ENCODE measurements at places on chromosomes 3 and 15.

GRCh38 chr15:32974691-32975090 is 219.8 kb downstream of the FMN1 start:
- no peak for DNase-seq

- no peak for DNase-seq
These were observed 509.5 kb downstream of the NTRK3 start for GRCh38 chr15:87747087-87747486.

GRCh38 chr15:41980654-41981323 is 8.4 kb upstream of the EHD4 start:
- no peak for DNase-seq

DNA sequence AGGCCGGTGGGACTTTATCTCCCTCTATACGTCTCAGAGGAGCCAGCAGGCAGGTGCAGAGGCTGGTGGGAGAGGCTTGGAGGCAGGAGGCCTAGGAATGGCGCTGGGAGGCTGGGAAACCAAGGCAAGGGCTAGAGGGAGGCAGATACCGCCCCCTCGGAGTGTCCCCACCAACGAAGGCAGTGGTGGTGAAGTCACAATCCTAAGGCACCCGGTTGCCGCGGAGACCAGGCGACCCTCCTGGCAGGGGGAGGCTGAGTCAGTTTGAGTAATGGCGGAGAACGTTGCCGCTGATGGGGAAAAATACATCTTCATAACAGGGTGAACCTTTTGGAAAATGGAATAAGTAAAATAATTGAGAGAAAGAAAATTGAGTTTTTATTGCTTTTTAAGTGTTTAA is 29.9 kb upstream of the CACNA2D2 start:
- no peak for DNase-seq

- DNase-seq: peak; percentile 81
These were observed 37.3 kb downstream of the STARD5 start for GRCh38 chr15:81286621-81287121.

DNA sequence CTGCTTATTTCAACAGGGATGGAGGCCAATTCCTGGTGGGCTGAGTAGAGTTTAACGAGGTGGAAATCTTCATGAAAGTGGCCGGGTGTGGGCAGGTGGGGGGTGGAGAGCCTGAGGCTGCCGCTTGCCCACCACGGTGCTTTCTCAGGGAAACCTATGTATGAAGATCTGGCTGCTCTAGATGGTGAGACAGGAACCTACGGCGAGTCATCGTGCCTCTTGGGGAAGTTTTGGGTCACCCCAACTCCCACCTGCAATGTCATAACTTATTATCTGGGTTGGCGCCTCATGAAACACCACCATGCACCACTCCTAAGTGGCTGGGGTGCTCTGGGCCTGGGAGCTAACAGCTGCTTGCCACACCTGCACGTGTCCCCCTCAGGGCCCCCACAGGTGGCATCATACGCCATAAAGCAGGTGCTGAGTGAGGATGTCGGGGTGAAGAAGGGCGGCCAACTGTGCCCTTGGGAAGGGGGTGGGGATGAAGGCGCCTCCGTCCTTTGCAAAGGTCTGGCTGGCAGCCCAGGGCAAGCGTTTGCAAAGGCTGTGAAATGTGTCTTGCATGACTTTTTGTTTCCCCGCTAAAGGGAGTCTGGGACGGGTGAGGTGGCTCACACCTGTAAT is 27.9 kb upstream of the SNRPA1 start:
- DNase-seq: no peak

DNA sequence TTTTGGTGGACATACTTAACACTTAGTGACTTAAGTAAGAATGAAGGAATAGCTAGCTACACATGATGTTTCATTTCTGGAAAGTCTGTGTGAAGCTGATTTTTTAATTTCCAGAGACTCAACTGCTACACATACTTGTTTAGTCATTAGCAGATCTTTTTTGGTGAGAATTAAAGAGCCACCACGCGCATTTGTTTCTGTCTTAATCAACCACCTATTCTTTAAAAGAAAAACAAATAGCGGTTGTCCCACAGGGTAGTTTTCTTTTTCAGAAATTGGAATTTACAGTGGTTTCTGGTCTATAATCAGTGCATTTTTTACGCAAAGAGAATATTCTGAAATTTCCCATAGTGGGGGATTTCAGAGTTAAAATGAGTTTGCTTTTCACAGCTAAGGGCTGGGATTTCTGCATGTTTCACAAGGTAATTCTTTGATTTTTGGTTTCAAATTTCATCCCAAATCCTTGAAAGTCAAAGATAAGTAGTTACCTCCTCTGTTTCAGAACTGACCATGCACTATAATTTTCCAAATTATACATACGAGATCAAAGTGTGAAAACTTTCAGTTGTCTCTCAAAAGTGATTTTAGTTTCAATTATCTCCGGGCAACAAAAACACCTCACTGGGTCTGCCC is 631.0 kb upstream of the GRM7 start:
- DNase-seq: no peak

GRCh38 chr3:8506571-8507061 is 5.0 kb downstream of the LMCD1 start:
- no peak for DNase-seq

- no peak for DNase-seq
These were observed 28.1 kb downstream of the CLK3 start for GRCh38 chr15:74643665-74644204.

- DNase-seq: no peak
These were observed 207.5 kb upstream of the ADAMTS9 start for GRCh38 chr3:64895106-64895990.

DNA sequence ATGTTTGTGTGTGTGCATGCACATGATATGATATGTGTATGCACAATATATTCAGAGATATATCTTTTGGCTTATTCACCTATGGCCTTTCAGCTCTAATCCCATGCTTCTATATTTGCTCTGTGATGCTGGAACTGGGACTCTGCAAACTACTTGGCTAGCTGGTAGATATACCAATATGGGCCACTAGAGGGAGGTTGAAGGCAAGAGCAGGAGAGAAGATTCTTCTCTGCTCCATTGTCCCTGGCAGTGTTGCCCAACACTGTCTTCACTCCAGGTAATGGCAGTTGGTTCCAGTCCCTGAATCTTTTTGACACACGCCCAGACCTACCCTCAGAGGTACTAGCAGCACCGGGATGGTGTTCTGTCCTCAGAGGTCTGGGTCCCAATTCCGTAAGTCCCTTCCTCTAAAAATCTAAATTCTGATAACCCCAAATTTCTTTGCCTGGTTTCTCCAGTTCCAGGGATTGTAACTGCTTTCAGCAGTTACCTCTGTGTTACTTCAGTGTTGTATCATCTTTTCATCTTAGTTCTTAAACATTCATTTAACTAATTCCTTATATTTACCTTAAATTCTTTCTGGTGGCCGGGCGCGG is 44.7 kb downstream of the GTPBP8 start:
- peak; percentile 61 for DNase-seq

DNA sequence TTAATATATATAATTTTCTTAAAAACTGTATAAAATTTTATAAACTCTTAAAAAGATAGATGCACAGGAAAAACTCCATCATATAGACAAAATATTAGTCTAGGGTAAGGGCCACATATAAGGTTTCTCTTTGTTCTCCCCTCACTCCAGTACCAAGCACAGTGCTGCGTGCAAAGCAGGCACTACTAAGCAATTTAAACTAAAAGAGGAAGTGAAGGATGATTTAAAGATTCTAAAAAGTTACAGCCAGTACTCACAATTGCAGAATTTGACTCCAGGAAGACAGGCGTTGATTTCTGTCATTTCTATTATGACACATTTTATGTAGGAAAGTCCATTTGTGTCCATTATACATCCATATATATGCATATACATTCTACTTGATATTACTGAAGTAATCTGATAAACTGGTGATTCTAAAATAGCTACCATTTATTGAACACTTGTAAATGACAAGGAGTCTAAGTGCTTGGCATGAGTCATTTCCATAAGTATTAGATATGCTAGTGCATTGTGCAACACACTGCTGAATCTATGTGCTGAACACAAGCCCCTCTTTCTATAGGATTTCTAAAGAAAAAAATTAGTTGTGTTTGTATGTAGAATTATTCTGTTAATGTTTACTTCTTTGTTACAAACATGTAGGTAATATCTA is 785.5 kb upstream of the ARRDC4 start:
- no peak for DNase-seq

DNA sequence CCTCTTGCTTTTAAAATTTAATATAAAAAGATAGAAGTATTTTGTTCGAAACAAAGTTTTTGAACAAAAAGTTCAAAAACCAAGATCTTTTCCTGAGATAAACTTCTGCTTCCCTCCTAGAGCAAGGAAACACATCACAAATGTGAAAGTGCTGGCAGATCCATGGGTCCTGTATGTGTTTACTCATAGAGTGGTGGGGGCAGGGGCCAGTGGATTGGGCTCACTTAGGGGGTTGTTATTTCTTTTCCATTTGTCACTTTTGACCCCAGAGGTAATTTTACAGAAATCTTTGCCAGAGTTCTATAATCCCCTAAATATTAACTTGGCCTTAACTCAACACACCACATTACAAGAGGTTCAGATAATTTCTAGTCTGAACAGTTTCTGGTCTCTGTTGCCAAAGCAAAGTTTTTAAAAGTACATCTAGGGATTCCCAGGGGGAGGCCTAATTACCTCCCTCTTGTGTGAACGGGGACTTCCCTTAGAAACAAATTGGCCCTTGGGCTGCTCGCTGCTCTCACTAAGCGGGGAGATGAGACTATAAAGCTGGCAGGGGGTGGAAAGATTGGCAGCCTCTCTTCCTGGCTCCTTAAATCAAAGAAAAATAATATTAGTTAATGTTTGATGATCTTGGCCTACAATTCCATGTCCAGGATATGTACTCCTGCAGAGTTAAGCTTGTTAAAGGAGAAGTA is 66.8 kb upstream of the PTX3 start:
- no peak for DNase-seq

- no peak for DNase-seq
These were observed 115.6 kb upstream of the NMNAT3 start for GRCh38 chr3:139793408-139793807.

All from common myeloid progenitor, CD34-positive (primary cell).